ENCODE measurements at places on chromosomes 2 and 18.
A peak's percentile ranks its signal among the peaks of the same experiment; 100 is the strongest.

DNA sequence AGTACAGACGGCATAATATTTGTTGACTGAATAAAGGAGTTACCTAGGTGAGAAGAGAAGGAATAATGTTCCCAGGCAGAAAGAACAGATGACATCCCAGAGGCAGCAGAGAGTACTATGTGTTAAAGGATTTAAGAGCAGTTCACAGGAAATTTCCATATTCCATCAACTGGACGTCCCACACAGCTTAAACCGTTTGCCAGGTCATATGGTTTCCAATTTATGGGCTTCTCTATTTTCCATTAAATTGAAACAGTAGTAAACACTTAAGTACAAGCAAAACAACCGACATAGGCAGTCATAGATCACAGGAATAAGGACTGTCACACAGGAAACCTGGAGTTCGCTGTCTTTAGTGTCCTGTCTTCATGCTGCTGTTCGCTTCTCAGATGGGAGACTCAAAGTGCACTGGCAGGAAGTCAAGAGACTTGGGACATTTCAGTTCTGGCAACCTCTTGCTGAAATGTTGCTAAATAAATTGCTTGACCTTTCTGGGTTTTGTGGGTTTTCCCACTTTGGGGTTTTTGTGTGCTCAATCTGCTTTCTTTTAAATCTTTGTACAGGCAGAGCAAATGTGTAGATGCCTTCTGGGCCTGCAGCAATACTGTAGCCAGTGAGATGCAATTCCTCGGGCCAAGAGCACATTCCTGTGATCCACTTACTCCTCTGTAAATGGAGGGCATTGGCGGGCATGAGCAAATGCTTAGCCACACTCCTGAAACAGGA lies 5.8 kb upstream of the PIEZO2 start:
- no peak for DNase-seq

DNA sequence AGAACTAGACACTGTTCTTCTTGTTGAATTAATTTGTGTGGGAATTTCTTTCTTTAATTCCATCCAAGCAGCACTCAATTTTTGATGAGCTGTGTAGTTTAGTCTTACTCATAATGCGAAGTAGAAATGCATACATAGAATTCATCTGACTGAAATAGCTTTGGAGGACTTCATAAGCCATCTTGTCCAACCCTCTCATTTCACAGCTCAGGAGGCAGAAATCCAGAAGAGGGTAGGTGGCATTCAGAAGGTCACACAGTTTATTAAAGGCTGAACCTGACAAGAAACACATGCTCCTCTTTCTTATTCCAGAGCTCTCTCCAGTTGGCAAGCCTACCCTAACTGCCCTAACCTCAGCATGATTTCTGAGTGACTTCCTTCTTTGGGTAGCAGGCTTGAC lies 169.2 kb upstream of the NOSTRIN start:
- DNase-seq, result no peak

GRCh38 chr18:70021498-70021897 lies 73.8 kb upstream of the CD226 start:
- DNase-seq, result no peak

DNA sequence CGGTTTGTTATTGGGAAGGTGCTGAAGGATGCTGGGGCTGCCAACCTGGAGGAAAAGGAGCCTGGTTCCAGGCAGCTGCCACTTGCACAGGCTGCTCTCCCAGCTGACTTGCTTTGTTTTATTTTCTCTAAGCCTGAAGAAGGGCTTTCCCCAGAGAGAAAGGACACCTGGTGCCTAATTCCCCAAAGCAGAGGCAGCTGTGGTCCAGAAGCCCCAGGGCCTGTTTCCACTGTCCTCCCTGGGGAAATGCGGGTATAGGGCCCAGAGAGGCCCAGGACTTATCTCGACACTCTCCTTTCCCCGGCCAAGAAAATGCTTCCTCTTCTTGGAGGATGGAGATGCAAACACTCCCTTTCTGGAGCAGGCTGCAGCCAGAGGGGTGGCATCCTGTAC lies 30.1 kb downstream of the INO80C start:
- DNase-seq, result no peak

DNA sequence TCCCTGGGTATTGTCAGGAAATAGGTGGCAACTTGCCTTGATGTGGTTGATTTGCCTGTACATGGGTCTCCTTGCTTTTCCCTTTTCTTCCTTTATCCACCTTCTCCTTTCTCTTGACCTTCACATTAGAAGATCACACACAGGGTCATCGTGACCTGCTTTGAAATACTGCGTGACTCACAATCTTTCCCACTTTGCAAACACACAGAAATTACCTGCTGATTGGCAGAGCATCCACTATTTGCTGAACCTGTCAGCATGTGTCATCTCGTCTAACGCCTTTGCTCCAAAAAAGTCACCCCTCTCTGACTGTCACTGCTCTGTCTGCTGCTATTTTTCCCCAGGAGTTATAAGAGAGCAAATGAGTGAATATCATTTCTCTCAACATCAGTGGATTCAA lies 60.8 kb downstream of the MYO3B start:
- no peak for DNase-seq

DNA sequence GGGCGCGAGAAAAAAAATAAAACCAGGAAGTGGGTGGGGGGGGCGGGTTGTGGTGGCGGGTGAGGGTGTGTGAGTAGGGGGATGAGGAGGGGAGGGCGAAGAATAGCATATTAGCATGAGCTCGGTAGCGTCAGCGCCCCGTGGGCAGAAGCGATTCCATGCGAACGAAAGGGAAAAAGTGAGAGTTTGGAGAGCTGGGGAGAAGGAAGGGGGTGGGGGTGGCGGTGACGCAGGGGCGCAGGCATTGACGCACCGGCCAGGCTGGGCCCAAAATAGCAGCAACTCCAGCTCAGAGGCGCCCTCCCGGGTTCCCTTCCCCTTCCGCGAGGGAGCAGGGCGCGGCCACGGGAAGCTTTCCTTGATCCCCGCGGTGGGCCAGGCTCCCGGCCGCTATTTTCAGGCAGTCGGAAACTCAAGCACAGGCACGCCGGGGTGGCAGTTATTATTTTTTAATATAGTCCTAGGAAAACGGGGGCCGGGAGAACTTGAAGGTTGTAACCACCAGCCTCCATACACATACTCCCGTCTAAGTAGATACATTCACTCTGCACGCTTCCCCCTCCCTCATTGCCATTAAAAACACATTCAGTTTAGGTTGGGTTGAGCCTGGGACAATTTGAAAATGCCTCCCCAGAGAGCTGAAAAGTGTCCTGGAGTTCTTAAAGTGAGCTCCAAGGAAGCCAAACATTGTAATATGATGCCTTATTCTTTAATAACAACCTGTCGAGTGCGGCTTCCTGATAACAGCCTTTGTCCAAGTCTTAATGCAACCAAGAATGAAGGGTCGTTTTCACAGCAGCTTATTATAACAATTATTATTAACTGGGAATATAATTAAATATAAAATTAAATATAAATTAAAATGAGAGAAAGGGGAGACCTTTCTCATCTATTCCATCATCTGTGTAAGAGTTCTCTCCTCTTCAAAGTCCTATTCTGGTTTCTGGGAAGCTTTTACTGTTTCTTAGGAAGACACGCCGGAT lies 2.3 kb upstream of the NR4A2 start:
- DNase-seq, result peak; percentile 95

DNA sequence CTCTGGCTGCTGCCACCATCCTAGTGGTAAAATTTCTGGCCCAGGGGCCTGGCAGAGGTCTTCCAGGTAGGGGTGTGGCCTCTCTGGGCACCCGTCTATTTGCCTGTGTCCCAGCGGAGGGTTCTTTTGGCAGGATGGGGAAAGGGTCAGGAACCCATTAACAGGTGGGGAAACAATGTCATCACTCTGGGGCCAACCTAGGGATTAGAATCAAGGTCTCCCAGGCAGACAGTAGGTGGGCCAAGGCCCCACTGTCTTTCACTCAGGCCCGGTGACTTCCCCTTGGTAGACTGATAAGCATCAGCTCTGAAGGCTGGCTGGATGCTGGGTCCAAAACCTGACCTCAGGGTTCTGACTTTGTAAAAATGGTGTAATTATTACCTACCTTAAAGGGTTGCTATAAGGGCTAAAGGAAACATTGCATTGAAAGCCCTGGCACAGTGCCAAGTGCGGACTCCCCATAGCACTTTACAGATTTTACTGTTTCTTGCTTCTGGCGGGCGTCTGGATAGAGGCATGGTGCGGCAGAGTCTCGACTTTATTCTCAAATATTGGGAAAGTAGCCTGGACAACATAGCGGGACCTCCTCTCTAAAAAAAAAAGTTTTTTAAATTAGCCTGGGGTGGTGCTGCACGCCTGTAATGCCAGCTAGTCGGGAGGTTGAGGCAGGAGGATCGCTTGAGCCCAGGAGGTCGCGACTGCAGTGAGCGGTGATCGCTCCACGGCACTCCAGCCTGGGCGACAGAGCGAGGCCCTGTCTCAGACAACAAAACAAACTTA lies 2.2 kb downstream of the LBX2 start:
- DNase-seq, result no peak

DNA sequence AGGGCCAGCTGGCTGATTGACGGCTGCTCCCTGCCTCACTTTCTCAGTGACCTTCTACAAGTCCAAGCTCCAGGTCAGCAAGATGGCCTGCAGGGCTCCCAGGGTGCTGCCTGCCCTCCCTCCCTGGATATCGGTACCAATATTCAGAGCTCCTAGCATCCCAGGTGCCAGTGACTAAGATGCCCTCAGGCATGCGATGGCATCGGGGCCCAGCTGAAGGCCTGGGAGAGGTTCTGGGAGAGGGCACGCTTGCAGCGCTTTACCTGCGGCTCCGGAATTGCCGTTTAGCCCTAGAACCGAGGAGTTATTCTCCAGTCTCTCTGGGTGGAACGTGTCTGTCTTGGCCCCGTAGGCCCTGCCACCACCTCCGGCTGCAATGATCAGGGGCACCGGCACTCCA lies 116.8 kb downstream of the CLIP4 start:
- DNase-seq, result no peak

GRCh38 chr2:118059919-118060478 lies 28.3 kb upstream of the INSIG2 start:
- peak; percentile 92 for DNase-seq

- peak; percentile 18 for DNase-seq
Observed at GRCh38 chr18:60686142-60686541, 313.6 kb upstream of the MC4R start.

DNA sequence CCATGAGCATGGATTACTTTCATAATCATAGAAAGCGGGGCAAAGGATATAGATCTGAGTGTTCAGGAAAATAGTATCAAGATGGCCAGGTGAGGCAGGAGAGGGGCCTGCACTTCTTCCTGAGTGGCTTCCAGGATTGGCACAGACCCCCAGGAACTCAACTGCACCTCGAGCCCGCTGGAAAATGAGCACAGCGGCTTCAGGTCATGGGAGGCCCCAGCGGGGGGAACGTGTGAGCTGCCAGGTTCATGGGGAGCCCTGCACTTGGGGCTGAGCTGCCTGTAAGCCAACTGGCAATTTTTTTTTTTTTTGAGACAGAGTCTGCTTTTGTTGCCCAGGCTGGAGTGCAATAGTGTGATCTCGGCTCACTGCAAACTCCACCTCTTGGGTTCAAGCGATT lies 81.5 kb upstream of the ODC1 start:
- no peak for DNase-seq

GRCh38 chr2:128437204-128437565 lies 118.5 kb upstream of the HS6ST1 start:
- no peak for DNase-seq

DNA sequence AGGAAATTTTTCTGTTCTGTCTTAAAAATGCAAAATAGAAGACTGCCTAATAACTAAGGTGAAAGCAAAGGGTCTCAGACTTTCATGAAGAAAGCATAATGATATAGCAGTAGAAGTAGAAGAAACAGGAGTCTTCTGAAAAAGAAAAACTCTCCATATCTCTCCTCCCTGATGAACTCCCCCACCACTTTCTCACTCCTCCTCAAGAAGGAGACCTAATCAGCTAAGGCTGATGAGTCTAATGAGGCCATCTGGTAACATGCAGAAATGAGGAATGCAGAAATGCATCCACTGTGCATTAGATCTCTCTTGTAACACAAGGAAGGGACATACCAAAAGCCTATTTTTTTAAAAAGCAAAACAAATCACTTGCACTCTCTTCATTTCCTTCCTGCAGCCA lies 273.7 kb upstream of the UBE2E3 start:
- DNase-seq, result no peak

DNA sequence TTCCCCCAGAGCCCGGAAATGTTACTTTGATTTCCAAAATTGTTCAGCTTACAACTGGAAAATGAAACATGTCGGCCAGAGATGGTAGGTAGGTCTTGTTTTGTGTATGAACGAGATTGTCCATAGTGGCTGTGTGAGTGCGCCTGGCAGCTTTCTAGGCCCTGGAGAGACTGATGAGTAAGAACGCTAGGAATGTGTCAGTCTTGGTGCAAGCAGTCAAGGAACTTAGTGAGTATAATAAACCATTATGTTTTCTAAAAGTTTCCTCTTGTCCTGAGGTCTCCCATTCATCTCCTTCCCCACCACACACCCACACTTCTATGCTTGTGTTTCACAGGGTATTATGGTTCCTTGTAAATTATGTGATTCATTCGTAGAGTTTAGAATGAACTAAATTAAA lies 234.2 kb downstream of the CDH2 start:
- peak; percentile 78 for DNase-seq

GRCh38 chr2:60868589-60869273 lies 12.6 kb upstream of the REL start:
- no peak for DNase-seq

GRCh38 chr2:45771261-45771660 lies 119.8 kb downstream of the PRKCE start:
- DNase-seq, result peak; percentile 35

All from astrocyte of the hippocampus (primary cell).